ENCODE measurements at places on chromosomes 4 and X.
A peak's percentile ranks its signal among the peaks of the same experiment; 100 is the strongest.

- DNase-seq, result no peak
Observed at GRCh38 chrX:106952988-106953387, 32.8 kb downstream of the CLDN2 start.

DNA sequence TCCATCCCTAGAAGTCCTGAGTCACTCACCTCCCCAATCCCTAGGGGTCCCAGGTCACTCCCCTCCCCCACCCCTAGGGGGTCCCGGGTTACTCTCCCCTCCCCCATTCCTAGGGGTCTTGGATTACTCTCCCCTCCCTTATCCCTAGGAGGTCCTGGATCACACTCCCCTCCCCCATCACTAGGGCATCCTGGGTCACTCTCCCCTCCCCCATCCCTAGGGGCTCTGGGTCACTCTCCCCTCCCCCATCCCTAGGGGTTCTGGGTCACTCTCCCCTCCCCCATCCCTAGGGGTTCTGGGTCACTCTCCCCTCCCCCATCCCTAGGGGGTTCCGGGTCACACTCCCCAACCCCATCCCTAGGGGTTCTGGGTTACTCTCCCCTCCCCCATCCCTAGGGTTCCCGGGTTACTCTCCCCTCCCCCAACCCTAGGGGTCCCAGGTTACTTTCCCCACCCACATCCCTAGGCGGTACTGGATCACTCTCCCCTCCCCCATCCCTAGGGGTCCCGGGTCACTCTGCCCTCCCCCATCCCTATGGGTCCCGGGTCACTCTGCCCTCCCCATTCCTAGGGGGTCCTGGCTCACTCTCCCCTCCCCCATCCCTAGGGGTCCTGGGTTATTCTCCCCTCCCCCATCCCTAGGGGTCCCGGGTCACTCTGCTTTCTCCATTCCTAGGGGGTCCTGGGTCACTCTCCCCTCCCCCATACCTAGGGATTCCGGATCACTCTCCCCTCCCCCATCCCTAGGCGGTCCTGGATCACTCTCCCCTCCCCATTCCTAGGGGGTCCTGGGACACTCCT, 2.1 kb downstream of the ASMTL start:
- DNase-seq, result no peak

- DNase-seq, result no peak
Observed at GRCh38 chrX:24305905-24306304, 8.0 kb downstream of the SUPT20HL2 start.

DNA sequence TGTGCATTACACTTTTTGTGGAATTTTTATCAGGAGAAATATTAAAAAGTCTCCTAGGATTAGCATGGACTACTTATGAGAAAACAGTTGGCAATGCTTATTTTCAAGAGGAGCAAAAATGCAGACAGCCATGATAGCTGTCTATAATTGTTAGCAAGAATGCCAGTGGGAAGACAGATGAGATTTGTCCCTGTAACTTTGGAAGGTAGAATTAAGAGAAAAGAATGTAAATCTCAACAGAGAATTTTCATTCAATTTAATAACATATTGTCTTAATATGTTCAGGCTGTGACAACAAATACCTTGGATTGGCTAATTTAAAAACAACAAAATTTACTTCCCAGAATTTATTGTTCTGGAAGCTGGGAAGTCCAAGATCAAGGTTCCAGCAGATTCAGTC, 349.2 kb downstream of the IQCM start:
- no peak for DNase-seq

- DNase-seq, result no peak
Observed at GRCh38 chr4:37383579-37384229, 139.2 kb downstream of the NWD2 start.

DNA sequence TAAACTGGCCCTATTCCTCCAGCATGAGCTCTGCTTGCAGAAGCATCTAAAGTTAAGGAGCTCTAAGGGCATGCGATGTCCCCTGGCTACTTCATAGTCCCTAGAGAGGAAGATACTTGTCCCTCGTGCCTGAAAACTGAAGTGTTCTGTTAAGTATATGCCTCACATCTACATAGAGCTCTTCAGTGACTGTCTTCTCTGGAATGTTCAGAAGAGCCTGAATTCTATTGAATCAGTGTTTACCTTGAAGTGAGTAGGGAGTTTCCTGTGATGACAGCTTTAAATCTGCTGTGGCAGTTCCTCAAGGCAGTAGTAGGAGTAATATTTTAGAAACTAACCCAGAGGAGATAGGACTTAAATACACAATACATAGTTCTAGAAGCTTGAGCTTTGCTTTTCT, 111.2 kb downstream of the ZNF518B start:
- DNase-seq, result no peak

DNA sequence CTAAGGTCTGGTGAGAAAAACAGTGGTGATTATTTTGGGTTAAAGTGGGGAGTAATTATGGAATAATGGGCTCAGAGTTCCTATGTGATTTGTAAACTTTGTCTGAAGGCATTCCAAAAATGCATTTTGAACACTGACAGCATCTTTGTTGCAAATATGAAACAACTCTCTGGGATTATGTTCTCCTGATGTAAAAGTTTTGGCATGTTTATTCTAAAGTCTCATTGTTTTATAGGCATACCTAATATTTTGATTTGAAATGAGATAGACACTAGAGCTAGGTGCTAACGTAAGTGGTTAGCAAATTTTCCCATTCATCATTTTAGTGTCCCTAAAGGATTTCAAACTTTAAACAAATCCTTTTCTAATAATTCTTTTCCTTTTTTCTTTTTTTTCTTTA, 140.9 kb upstream of the ANXA3 start:
- DNase-seq, result no peak

DNA sequence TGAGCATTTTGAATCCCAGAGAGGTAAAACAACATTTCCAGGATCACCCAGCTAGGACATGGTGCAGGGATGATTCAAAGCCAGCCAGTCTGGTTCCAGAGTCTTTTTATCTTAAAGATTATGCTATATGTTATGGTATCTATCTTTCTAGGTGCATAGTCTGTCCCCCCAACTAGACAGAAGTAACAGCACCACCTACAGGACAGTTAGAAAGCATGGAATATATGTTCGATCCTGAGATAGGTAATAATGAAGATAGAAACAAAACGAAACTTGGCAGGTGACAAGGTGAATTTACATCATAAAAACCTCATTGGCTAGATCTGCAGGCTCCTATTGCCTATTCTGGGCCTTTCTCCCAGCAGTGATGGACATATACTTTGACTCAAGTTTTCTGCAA, 723.2 kb downstream of the SMARCA1 start:
- DNase-seq, result no peak

- no peak for DNase-seq
Observed at GRCh38 chr4:148522995-148523394, 80.8 kb upstream of the NR3C2 start.

DNA sequence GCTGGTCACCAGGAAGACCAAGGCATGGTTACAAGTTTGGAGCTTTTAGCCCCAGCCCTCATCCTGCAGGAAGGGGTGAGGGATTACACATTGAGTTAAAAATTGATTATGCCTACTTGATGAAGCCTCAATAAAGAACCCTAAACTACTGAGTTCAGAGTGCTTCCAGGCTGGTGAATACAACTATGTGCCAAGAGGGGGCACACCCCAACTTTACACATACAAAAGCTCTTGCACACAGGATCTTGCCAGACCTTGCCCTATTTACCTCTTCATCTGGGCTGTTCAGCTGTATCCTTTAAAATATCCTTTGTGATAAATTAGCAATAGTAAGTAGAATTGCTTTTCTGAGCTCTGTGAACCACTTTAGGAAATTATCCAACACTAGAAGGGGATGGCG, 489.3 kb downstream of the INPP4B start:
- no peak for DNase-seq

- DNase-seq, result peak; percentile 46
Observed at GRCh38 chr4:58636381-58636780, 1526.2 kb upstream of the IGFBP7 start.

DNA sequence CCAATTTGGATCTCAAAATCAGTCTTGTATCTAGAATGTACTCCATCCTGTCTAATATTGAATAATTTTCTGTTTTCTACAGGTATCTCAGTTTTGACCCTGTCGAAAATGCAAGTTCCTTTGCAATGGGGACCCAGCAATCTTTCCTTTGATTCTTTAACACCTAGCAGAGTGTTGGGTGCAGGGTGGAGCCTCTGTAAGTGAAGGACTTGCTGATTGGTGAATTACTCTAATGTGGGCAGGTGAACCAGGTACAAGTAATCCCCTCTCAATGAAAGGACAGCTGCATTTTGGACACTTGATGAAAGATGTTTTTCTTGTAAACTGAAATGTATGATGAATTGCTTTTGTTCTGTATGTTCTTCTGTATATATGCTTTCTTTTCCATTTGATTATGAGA, 54.9 kb downstream of the NWD2 start:
- no peak for DNase-seq

- no peak for DNase-seq
Observed at GRCh38 chr4:89316931-89317366, 9.3 kb upstream of the GPRIN3 start.

- no peak for DNase-seq
Observed at GRCh38 chr4:8506373-8507195, 66.0 kb downstream of the TRMT44 start.

- DNase-seq, result no peak
Observed at GRCh38 chrX:119775517-119776238, 15.8 kb downstream of the RPL39 start.

DNA sequence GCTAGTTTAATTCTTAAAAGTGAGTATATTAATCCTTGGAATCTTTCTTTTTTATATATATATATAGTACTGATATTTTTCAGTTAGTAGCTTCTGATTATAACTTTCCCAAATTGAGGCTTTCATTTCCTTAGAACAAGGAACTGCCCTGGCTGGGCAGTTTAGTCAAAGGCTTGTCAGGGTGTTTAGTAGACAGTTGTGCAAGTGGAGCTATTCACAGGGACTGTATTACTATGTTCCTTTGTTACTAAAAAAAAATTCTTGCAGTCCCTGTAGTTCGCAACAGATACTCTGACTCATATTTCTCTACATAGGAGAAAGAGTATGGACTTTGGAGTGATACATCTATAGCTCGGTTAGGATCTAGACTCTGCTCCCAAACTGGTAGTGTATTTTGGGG, 20.8 kb downstream of the USO1 start:
- no peak for DNase-seq

- DNase-seq, result no peak
Observed at GRCh38 chrX:68644861-68645260, 2.6 kb upstream of the STARD8 start.

DNA sequence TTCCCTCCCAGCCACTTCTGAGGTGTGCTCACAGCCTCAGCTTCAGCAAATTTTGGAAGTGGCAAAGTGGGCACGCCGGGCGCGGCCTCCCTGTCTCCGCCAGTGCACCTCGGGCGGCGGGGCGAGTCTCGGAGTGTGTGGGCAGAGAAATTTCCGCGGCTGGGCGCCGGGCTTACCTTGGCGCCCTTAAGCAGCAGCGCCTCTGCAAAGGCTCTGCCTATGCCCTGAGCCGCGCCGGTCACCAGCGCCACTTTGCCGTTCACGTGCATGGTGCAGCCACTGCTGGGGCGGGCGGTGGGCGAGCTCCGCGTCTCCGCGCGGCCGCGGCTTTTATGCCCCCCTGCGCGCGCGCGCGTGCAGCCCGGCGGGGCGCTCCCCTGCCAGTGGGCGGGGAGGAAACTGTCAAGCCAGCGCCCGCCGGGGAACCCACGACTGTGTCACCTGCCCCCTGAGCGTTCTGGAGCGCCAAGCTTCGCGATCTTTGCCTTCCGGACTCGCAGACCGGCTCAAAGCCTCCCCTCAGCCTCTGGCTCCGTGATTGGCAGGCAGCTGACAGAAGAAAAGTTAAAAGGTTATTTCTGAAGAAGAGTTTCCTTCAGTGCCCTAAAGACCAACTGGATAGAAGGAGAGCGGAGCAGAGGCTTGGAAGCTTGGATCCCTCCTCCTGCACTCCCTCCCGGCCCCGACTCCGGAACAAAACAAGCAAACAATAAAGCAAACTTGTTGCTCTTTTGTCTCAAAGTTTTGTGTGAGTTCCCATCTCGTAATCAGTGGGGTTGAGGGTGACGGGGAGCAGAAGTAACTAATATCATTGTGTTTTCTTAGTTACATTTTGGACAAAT, at the start of gene HPGD:
Gene HPGD (minus strand): TSS at position 306 of the 842 bp plus-strand sequence. CDS start 37 bp downstream, at position 269.
- no peak for DNase-seq

GRCh38 chr4:39521253-39521919, 5.9 kb downstream of the UGDH start:
- no peak for DNase-seq

GRCh38 chrX:68934421-68934820, 105.6 kb downstream of the EFNB1 start:
- DNase-seq, result no peak

DNA sequence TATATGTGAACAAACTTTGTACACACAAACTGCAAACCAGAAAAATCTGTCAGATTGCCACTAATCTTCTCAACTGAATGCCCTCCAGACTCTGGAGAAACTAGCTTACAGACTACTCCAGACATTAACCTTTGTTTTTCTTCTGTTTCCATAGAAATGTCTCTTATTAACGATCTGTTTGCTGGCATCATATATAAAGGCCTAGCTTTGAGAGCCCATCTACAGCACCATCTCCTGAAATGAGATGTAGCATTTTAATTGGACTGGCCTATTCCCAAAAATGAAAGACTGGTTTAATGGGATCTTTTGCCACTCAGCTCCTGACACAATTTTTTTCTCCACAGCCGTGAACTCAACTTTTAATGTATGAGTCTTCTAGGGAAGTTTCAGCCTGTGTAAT, 266.0 kb upstream of the IL1RAPL1 start:
- no peak for DNase-seq

- no peak for DNase-seq
Observed at GRCh38 chr4:13766761-13767540, 139.4 kb upstream of the BOD1L1 start.

DNA sequence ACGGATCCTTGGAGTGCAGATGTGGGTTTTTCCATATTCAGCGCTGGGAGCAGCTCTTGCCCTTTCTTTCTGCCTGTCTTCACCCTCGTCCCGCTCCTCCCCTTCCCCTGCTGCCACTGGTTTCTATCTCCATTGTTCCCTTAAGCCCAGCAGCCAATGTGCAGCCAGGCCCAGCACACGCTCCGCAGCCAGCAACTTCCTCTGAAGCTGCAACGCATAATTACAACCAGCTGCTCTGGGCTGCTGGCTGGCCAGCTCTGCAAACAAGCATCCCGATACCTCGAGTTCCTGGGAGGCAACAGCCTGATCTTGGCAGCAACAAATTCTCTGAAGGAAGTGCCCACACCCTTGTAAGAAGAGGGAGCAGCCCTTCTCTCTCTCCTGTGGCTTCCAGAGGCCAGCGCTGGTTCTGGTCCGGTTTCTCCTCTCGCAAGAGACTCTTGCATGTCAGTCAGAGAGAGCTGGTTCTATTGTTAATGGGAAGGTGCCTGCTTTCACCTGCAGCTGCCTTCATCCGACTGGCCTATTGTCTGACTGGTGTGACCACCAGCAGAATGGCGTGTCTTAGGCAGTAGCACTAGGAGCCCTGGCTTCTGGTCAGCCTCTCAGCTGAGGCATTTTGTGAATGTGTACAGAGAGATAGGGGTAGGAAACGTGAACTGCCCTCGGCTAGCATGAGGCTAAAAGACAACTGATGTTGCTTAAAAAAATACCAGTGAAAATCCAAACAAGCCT, 83.8 kb upstream of the MAML3 start:
- DNase-seq, result peak; percentile 87
